IPS DF 6.9 (cell line): ENCODE measurements at places on chromosomes 3 and 15.
A peak's percentile ranks its signal among the peaks of the same experiment; 100 is the strongest.

DNA sequence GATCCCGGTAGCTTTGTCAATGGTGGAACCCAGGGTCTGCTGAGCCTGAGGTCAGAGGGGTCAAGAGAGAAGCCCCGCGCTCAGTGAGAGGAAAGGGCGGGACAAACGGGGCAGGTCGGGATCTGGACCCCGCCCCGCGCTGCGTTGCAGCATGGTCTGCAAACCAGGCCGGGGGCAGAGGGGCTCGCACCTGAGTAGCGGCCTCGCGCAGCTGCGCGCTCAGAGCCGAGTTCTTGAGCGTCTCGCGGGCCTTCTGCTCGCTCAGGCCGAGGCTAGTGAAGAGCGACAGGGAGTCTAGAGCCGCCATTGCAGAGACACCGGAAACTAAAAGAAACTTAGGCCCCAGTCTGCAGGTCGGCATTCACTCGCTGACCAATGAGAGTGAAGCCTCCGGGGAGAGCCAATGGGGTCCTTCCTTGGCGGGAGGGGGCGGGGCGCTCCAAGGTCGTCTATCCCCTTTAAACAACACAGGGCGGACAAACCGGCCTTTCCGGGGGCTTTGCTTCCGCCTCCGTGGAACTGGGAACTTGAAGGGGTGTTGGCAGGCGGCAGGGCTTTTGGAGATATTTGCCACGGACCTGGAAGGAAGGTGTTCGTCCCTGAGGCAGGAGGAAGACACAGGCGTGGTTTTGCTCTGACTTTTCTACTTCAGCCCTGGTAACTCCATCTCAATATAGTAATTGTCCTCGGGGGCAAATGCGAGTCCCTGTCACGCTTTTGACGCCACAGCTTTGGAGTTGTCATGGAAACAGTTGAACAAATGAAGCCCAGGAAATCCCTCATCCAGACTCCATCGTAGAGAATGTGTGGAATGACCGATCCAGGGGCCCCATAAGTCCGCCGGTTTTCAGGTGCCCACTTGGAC lies at the start of gene QARS1:
Gene QARS1, minus strand, starts transcription at position 331 of the 865 bp plus-strand sequence. Its CDS starts 24 bp downstream, at position 307.
- DNase-seq: peak; percentile 71

DNA sequence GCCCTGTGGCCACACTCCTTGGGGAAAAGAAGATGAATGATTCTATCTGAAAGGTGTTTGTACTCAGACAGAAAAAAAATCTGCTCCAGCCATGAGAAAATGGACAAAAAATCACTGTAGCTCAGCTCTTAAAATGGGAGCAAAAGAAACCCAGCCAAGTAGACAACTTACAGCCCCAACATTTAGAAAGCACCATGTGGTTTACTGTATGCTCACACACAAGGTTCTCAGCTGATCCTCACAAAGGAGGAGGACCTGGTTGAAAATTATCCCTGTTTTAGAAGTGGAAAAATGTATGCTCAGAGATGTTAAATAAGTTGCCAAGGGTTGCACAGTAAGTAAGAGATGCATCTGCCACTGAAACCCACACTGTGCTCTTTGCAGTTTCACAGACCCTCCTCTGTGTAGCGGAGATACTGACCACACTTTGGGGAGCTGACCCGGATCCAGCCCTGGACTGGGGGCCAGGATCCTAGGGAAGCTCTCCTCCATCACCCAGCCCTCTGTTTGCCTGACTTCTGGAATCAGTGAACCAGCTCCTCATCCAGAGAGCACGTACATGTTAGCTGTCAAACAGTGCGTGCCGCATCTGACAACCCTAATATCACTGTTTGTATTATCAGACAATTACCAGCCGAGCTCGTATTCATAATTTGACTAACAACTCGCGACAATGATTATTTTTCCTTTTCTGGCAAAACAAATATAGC lies 32.7 kb upstream of the TPRG1 start:
- no peak for DNase-seq

- DNase-seq: no peak
Measured at GRCh38 chr15:84898761-84899160, 14.3 kb downstream of the SLC28A1 start.

- DNase-seq: no peak
Measured at GRCh38 chr3:179292450-179292849, 30.4 kb upstream of the ZNF639 start.

GRCh38 chr3:156818890-156819289 lies 7.3 kb upstream of the LEKR1 start:
- no peak for DNase-seq

GRCh38 chr3:17931131-17931530 lies 188.7 kb upstream of the TBC1D5 start:
- no peak for DNase-seq

DNA sequence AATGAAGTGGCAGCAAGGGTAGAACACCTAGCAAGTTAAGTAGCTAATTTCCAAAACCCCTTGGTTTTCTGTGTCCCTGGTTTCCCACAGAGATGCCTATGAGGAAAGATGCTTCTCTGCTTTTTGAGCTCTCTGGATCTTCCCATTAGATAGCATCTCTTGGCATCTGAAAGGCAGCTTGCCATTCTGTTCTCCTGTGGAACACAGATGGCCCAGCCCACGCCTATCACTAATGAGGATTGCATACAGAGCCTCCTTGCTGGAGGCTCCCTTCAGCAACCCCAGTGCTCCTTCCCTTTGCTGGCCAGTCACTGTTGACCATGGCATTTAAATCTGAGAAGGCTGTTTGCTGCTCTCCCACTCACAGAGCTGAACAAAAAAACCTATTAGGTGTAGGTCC lies 34.4 kb upstream of the ETV5 start:
- no peak for DNase-seq

DNA sequence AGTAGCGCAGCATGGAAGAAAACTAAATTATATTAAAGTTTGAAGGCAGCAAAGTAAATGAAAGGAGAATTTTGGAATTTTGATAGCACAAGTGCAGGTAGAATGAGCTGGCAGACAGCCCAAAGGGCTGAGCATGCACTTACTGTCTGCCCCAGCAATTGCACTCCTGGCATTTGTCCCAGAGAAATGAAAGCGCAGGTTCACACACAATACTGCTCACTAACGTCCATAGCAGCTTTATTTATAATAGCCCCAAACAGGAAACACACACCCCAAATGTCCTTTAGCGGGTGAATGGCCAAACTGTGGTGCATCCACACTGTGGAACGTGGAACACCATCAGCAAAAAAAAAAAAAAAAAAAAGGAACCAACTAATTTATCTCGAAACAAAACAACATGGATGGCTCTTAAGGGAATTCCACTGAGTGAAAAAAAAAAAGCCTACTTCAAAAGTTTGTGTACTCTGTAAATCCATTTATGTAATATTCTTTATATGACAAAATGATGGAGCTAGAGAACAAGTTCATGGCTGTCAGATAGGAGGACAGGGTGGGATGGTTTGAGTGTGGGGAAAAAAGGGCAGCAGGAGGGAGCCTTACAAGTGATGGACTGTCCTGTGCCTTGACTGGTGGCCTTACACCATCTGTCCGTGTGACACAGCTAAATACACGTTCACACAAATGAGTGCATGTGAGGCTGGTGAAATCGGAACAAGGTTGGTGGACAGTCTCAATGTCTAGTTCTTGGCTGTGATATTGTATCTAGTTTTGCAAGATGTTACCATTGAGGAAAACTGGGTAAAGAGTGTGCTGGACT lies 6.0 kb upstream of the TM2D3 start:
- no peak for DNase-seq

DNA sequence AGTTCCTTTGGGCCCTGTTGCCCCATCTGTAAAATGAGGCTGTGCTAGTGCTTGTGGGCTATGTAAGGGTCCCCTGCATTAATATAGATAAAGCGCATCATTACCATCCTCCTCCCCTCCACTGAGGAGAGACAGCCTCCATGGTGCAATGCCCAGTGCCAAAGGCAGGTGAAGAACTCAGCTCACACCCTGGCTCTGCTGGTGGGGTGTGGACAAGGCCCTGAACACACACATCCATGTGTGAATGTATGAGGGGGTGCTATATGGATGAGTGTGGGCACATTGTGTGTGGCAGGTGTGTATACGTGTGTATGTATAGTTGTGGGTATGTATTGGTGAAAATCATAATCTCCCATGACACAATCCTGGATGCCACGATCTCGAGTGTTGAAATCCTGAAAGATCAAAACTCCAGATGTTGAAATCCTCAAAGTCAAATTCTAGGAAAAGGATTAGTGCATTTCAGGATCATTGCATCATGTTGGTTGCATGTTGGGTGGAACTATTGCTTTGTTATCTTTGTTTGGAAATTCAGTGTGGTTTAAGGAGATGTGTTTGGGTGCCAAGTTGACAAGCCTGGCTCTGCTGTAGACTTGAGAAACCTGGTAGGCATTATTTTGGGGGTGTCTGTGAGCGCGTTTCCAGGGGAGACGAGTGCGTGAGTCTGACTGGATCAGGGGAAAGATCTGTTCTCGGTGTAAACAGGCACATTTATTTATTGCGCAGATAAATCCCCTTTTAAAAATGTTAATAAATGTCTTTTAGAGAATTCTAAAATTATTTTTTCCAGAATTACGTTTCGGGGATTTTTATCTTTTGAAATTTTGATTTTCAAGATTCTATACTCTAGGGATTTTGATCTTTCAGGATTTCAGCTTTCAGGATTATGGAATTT lies 42.0 kb upstream of the SEC61A1 start:
- DNase-seq: no peak

- no peak for DNase-seq
Measured at GRCh38 chr3:115246461-115247020, 99.5 kb upstream of the ZBTB20 start.

DNA sequence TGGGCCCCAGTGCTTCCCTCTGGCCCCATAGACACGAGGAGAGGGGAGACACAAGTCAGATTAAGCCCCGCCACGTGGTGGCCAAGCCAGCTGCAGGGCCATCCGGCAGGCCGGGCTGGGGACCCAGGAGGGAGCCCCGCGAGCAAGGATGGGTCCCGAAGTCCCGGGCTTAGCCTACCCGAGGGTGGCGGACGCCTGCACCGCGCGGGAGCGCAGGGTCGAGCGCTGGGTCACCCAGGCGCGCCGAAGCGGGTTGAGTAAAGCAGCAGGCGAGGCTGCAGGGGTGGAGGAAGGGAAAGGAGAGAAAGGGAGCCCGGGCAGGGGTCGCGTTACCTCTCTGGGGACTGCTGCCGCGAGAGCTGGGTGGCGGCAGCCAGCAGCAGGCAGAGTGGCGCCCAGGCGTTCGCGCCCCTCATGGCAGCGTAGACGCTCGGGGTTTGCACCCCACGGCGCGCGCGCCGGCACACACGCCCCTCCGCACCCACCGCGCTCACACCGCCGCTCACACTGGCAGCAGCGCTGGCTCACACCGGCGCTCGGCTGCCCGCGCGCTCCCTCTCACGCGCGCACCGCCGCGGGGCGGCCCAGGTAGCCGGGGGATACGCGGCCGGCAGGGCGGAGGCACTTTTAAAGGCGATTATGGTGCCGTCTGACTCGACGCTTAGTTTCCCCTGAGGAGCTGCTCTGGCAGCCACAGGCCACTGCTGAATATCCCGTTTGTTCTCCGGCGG lies at the start of gene PCOLCE2:
Gene PCOLCE2, minus strand, starts transcription at position 603 of the 731 bp plus-strand sequence. Its CDS starts 187 bp downstream, at position 416.
- DNase-seq: peak; percentile 25

GRCh38 chr15:98650417-98651035 lies 2.2 kb downstream of the IGF1R start:
- no peak for DNase-seq
